ENCODE measurements at places on chromosomes 5 and 9.

DNA sequence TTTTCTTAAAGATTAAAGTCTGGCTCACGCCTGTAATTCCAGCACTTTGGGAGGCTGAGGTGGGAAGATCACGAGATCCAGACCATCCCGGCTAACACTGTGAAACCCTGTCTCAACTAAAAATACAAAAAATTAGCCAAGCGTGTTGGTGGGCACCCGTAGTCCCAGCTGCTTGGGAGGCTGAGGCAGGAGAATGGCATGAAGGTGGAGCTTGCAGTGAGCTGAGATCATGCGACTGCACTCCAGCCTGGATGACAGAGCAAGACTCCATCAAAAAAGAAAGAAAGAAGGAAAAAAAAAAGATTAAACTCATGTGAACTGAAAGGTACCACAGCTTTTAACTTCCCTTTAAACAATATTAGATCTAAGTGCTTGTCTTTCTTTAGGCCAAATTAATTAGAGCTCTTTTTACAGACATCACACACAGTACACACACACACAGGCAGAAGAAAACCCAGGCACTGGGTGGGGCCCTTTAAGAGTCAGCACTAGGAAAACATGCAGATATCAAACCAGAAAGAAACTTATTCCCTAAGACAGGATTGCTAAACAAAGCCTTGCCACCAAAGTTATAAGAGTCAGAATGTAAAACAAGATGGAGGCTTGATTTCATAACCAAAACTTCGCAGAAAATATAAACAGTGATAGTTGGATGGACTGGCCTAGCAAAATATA lies 29.3 kb upstream of the UHRF2 start:
- DNase-seq, result no peak

GRCh38 chr5:156800929-156801328 lies 49.2 kb upstream of the PPP1R2B start:
- no peak for DNase-seq

DNA sequence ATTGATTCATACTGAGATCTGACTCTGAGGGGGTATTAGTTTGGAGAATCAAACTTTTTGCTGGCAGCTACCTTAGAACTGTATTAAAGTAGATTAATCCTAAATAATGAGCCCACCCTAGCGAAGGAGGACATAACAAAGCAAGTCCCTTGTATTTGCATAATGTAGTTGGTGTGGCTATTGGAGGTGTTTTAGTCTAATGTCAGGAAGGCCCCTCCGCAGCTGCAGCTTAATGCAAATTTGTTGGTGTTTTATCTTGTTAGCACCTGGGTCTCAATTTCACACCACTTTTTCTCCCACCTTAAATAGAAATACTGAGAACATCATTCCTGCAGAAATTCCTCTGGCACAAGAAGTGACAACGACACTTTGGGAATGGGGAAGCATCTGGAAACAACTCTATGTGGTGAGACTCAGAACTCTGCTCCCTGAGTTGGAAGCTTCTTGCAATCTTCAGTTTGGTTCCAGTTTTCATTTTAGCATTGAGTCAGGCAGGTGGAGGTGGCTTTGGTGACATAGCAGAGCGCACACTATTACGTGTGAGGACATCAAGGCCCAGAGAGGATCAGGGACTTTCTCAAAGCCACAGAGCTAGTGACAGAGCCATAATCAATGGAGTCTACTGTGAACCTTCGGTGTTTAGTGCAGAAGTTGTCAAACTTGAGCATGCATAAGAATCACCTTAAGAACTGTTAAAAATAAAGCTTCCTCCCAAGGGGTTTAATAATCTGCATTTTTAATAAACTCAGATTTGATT lies 33.9 kb downstream of the DOCK2 start:
- DNase-seq, result no peak

DNA sequence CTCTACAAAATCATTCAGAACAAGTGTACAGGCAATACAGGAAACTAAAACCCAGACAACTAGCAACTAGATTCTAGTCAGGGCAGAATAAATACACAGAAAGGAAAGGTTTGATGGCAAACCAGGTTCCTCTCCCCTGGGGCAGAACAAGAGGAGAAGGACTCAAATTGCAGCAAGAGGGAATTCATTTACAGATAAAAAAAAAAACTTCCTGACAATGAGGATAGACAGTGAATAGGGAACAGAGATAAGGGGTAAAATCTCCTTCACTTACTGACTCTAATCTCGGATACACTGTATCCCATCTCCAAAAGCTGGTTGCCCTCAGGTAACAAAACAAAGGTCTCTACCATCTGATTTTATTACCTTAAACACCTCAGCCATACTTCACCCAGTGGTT lies 244.0 kb downstream of the SEC61B start:
- DNase-seq, result no peak

GRCh38 chr9:132283863-132284262 lies 70.9 kb downstream of the SETX start:
- no peak for DNase-seq

GRCh38 chr5:102153003-102153759 lies 142.9 kb downstream of the SLCO4C1 start:
- DNase-seq, result no peak

- DNase-seq, result no peak
Measured at GRCh38 chr5:51452562-51452961, 69.3 kb downstream of the ISL1 start.

DNA sequence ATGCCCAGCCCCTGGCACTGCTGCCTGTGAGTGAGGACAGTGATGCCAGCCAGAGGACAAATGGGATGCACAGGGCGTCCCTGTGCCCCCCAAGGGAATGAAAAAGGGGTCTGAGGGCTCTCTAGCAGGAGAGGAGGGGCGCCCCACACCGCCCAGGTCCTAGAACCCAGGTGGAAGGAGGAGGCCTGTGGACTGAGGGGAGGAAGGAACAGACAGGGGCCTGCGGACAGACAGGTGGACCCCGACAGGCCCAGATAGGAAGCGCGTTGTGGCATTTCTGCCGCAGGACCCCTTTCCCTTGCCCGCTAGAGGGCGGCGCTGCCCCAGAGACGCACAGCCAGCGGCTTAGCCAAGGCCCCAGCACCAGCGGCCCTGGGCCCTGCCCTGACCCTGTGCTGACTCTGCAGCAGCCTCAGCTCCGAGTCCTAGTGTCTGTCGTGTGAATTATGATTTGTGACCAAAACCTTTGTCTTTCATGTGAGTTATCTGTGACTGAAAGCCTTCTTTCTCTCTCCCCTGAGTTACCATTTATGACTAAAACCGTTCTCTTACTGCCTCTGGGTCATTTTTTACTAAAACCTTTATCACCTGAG lies 30.7 kb downstream of the TRIP13 start:
- DNase-seq, result peak; percentile 86

DNA sequence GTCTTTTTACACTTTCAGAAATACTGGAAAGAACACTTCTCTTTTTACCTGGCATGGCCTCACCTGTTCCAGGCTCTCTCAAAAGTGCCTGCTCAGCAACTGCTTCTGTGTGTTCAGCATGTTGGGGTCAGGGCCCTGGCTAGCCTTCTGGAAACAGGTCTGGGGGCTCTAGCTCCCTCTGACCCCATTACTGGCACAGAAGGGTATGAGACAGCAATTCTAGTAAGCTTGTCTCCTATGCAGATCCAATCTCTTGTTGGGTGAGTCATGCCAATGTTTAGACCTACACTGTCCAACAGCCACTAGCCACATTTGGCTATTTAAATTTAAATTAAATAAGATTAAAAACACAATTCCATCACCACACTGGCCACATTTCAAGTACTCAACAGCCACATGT lies 80.8 kb downstream of the MAPKAP1 start:
- no peak for DNase-seq

GRCh38 chr5:172769342-172769615 lies 1.7 kb downstream of the DUSP1 start:
- DNase-seq, result no peak

GRCh38 chr5:134563962-134564361 lies 38.5 kb downstream of the JADE2 start:
- no peak for DNase-seq

DNA sequence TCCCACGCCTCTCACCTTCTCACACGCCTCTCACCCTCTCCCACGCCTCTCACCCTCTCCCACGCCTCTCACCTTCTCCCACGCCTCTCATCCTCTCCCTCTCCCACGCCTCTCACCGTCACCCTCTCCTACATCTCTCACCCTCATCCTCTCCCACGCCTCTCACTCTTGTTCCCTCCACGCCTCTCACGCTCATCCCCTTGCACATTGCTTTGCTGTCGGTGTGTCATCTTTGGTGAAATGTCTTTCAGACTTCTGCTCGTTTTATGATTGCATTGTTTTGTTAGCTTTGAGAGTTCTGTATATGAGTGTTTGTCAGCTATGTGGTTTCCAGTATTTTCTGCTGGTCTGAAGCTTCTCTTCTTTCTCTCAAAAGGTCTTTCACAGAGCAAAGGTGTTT lies 102.7 kb downstream of the EHMT1 start:
- DNase-seq, result no peak

DNA sequence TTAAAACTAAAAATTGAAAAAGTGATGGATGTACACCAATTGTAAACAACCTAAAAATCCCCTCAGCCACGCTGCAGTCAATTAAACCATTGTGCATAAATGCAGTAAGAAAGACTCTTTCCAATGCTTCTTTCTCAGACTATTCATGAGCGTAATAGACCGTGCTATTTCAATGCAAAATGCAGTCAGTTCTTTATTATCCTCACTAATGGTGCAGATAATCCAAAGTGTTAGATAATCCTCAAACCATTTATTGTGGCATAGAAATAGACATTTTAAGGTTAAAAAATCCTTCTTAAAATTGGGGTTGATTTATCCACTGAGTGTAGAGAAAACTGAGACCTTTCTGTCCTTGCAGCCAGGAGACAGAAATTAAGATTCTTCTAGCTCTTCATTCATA lies 1862.8 kb downstream of the EFNA5 start:
- DNase-seq, result no peak

- DNase-seq, result peak; percentile 15
Measured at GRCh38 chr5:178207917-178208280, 3.6 kb downstream of the HNRNPAB start.

DNA sequence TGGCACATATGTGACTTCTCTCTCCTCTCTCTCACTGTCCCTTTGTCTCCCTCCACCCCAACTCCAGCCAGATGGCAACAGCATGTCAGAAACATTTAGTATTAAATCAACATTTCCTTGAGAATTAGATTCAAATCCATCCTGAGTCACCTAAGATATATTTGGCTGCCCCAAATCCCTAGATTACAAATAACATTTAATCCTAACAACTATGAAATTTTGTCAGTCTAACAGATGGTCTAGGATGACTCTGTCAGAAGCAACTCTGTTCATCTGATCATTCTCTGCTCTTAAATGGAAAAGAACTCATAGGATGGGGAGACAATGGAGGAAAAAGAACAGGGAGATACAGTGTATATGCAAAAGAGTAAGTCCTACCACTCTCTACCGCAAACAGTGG lies 201.2 kb downstream of the TSSK1B start:
- no peak for DNase-seq

Measured in activated naive CD4-positive, alpha-beta T cell treated with anti-CD3 and anti-CD28 coated beads, Interleukin-2, amount 10 ng/mL, durations not matched to agents 7 days and 5 days (primary cell).